ENCODE measurements at places on chromosomes 4 and X.

- no peak for DNase-seq
Measured at GRCh38 chr4:181711387-181711786, 531.8 kb upstream of the TENM3 start.

- DNase-seq: no peak
Measured at GRCh38 chrX:4572691-4573090, 859.2 kb upstream of the PRKX start.

DNA sequence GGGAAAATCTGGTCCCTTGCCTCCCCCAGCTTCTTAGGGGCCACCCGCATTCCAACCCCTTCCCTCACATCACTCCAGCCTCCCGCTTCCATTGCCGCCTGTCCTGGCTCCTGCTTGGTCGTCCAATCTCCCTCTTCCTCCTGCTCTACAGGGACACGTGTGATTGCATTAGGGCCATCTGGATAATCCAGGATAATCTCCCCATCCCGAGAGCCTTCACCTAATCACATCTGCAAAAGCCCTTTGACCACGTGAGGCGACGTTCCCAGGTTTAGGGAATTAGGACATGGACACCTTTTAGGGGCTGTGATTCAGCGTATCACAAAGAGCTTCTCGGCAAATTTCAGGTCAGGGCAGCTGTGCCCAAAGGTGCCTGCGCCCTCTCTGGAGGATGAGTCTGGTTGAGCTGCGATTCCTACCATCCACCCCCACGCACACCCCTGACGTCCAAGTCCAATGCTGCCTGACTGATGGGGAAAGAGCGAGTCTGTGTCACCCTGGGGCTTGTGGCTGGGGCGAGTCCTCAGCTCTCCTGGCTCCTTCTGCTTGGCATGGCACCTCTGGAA lies 104.6 kb downstream of the PSAPL1 start:
- DNase-seq: peak; percentile 49

DNA sequence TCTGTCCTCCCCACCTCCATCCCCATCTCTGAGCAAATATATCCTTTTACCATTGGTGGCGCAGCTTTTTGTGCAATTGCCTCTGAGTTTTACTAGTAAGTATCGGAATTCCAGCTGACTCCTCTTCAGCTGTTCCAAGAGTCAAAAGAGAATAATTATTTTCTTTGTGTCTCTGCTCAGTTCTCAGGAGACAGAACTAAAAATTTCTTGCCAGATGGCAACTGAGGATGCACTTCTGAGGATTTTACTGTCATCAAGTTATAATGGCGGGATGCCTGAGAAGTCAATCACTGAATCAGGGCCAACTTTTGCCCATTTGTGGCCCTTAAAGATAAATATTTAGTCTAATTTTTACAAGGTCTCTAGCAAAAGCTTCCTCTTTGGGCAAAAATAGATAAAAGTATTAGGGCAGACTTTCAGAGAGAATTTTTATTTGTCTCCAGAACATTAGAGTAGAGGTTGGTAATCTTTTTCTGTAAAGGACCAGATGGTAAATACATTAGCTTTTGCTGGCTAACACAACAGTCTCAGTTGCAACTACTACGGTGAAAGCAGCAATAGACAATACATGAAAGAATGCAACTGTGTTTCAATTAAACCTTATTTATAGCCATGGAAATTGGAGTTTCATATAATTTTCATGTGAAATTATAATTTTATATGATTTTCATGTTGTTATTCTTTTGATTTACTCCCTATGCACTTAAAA lies 15.6 kb upstream of the ADGRA3 start:
- DNase-seq: no peak

DNA sequence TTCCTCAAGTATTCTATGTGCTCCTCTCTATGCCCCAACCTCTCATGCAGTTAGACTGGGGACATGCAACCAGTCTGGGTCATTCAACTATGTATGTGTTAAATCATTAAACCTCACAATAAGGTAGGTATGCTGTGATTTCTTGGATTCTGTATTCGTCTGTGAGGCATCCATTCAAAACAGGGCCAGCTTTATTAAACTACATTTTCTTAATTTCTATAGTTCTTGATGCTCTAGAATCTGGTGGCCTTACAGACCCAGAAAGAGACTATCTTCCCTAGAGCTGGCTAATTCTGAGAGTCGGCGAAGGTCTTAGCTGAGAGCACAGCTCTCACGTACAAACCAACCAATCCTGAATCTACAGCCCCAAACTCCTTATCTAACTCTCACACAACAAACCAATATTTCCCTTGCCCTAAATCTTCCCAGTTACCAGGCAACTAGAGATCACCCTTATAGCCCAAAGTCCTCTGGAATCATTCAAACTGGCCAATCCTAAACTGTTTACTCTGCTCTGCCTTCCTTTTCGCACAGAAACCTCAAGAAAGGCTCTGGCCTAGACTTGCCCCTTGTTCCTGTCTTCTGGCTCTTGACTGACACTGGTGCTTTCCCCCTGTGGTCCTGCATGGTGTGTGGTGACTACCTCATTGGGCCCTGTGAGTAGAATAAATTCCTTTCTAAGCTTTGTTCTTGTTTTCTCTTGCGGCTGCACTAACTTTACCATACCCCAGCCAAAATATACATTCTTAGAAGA lies 203.5 kb upstream of the TET2 start:
- DNase-seq: no peak

DNA sequence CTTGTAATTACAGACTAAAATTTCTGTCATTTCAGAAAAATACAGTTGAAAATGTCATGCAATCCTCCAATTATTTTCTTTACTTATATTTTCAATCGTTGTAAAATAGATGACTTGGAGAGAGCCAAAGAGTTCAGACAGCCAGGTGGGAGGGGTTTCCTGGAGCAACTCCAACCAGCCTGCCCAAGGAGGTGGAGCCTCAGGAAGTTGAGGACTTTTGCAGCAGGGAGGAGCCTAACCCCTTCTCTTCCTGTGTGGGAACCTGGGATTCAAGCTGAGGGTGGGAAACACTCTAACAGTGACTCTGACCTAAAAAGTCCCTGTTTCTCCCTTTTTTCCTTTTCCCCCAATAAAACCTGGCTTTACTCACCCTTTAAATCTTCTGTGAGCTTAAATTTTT lies 72.2 kb upstream of the GABRG1 start:
- DNase-seq: no peak

DNA sequence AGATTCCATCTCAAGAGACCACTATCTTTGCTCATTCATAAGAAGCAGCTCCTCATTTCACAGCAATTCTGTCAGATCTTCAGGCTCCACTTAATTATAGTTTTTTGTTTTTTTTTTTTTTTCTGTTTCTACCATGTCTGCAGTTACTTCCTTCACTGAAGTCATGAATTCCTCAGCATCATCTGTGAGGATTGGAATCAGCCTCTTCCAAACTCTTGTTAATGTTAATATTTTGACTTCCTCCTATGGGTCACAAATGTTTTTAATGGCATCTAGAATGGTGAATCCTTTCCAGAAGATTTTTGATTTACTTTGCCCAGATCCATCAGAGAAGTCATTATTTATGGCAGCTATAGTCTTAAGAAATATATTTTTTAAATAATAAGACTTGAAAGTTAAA lies 53.1 kb downstream of the BMP2K start:
- no peak for DNase-seq

GRCh38 chr4:139282065-139282720 lies 2.2 kb upstream of the MGARP start:
- DNase-seq: no peak

- DNase-seq: no peak
Measured at GRCh38 chr4:152070854-152071253, 310.0 kb upstream of the GATB start.

- no peak for DNase-seq
Measured at GRCh38 chr4:5945936-5946335, 53.0 kb upstream of the CRMP1 start.

GRCh38 chr4:76308548-76308947 lies 2.0 kb downstream of the STBD1 start:
- no peak for DNase-seq

DNA sequence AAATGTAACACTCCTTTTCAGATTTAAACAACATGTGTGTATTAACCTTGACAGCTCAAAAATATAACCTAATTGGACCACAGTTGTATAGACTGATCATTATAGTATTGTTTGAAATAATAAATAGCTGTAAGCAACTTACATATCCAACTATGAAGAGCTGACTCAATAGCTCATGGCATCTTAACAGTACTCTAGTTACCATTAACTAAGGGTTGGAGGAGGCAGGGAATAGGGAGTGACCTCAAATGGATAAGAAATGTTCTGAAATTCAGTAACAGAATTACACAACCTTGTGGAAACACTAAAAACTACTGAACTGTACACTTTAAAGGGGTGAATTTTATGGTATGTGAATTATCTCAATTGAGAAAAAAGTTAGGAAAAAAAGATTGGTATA lies 136.5 kb upstream of the CPEB2 start:
- no peak for DNase-seq

DNA sequence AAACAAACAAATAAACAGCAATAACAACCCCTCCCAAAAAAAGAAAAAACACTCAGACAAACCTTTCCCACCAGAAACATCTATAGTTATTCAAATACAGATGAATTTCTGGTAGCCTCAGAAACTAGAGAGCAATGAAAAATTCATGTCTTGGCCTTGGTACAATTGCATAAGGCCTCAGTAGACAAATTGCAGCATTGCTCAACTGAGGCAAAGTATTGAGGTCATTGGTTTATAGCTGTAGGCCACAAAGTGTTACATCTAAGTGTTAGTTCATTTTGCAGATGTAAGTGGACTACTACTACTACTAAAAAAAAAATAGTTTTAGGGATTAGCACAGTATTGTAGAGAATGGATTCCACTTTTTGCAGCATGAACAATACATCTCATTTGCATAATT lies 2268.3 kb downstream of the ARAP2 start:
- no peak for DNase-seq

- DNase-seq: peak; percentile 77
Measured at GRCh38 chr4:76611616-76612207, 176.7 kb downstream of the SHROOM3 start.

DNA sequence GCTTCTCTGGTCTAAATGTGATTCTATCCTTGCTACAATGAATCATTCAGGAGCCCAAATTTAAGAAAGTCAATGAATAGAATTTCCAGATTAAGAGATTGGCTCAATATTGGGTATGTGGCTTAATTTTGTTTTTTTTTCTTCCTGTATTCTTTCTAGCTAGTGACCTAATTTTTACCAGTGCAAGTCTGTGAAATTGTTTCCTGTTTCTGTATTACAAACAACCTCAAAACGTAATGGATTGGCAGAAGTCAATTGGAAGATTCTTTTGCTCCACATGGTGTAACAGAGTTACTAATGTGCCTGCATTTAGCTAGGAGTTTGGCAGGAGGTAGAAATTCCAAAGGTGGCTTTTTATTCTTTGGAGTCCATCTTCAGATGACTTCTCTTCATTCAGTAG lies 17.6 kb downstream of the DYNLT3 start:
- no peak for DNase-seq

DNA sequence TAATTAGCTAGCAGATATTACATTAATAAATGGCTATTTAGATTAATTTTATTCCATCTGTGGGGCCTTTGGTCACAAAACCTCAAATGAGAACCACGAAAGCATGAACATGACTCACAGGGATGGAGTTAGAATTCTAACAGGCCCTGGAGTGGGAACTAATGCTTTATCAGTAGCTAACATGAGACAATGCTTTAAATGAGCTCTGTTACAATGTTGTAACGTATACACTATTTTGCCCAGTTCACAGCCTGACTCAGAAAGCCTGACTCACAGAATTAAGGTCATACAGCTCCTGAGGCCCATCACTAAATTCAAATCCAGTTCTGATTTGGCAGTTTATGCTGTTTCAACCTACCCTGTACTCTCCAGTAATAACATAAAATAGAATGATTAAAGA lies 23.2 kb downstream of the VEGFC start:
- DNase-seq: no peak

DNA sequence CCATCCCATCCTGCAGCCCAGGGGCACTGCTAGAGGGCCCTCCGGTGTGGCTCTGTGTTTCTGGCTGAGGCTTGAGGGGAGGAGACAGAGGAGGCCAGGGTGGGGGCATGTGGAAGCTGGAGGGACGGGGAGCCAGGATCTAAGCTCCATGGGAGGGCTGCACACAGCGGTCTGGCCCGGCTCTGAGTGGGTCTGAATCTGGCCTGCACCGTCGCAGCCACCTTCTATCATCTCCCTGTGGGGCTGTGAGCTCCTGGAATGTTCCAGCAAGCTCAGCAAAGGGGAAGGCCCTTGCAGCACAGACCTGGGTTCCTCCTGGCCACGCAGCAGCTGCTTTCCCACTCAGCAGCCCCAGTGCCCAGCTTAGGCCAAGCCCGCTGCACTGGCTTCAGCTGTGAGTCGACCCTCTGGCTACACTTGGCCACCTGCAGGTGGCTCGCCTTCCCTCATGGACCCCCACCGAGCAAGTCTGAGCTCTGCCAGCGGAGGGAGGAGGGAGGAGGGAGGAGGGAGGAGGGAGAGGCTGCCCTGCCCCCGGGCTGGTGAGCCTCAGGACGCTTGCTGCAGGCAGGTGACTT lies 5.3 kb downstream of the NKX1-1 start:
- peak; percentile 47 for DNase-seq

DNA sequence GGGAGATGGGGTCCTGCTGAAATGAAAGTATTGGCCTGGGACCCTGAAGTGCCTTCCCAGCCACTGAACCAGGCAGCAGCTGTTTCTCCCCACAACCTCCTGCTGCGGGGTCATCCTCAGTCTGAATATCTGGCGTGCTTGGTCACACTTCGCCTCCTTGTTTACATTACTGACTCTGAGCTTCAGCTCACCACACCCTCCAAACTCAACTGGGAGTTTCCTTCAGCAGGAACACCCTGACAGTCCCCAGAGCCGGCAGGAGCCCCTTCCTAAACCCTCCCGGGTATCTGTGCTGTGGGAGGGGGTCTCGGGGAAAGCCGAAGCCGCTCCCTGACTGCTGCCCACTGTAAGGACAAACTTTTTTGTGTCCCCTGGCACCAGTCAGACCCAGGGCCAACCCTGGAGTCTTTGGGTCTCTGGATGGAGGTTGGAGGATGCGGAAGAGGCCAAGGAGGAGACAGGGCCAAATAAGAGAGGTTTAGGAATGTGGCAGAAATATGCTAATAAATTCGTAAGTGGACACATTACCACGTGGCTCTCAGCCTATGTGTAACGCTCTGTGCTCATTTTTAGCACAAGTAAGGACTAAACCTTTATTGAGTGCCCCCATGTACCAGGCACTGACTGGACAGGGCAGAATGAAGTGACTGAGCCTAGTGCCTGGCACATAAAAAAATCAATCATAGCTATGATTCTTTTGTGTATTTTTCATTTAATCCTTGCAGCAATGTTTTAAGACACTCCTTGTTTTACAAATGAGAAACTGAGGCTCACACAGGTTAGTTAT lies 20.7 kb downstream of the FHDC1 start:
- no peak for DNase-seq

DNA sequence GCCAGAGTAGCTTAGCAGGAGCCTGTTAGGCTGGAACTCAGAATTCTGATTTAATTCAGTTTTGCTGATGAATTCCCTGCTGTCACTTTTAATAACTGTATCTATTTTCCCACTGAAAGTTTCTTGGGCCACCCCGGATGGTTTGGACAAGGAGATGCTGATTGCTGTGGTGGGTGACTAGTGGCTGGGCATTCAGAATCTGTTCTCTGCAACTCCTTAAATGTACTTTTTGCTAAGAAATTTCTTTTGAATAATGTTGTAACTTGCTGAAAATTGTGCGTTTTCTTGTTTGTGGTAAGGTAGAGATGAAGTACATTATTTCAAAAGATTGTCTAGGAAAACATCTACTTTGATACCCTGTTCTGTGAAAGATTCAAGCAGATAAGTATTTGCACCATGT lies 2.4 kb downstream of the TLL1 start:
- DNase-seq: no peak
